ENCODE measurements at places on chromosomes 3 and 15. TPM values are rescaled to one million over a fixed set of nuclear protein-coding genes. Genes with fewer than 3 reads are reported as not detected.

DNA sequence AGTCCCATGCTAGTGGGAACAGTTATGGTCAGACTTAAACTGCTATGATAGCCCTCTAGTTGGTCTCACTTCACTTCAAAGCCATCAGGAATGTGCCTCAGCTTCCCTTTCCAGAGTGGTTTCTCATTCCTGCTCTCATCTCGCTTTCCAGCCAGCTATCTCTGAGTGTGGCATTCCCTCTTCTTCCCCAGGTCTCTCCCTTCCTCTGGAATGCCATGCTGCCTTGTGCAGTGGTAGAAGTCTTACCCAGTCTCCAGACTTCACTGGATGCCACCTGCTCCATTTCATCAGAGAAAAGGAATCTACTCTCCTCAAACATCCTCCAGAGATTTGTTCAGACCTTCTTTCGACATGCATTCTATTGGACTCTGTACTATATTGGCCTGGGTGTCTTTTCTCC is 83.0 kb downstream of the AGBL1 start:
- H3K4me3 ChIP-seq = no peak overlapping the region
- no peaks in the 10 kb centered on the region for H3K27me3 ChIP-seq
- no peak for DNase-seq
- H3K4me1 ChIP-seq = peaks cover 14% of the 10 kb centered on the region
- H3K36me3 ChIP-seq = no peaks in the 10 kb centered on the region
- H3K27ac ChIP-seq = no peak overlapping the region

LRRC57 gene
- total RNA-seq = 24.7 TPM

DNA sequence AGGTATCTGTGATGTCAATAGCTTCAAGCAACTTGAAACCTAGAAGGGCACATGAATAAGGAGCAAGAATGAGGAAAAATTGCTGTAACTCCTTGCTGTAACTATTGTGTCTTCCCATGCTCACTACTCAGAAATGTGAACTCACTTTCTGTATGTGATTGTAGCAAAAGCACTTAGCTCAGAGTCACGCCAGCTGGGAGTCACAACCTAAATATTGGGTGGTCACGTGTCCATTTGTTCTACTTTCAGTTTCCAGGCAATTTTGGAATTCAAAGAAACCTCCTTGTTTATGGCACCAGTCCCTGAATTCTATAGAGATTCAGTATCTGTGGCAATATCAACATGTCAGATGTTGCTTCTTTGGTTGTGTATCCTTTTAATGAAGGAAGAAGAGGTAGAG is 241.6 kb upstream of the AZI2 start:
- peak; percentile 30 for DNase-seq
- peaks cover 17% of the 10 kb centered on the region for H3K4me1 ChIP-seq
- no peaks in the 10 kb centered on the region for H3K36me3 ChIP-seq
- peak overlapping the region; percentile 39 for H3K4me3 ChIP-seq
- no peaks in the 10 kb centered on the region for H3K27me3 ChIP-seq
- peak overlapping the region; percentile 46 for H3K27ac ChIP-seq

GRCh38 chr3:13235079-13235478 is 161.8 kb upstream of the IQSEC1 start:
- H3K27ac ChIP-seq = no peak overlapping the region
- peaks cover 40% of the 10 kb centered on the region for H3K27me3 ChIP-seq
- H3K36me3 ChIP-seq = no peaks in the 10 kb centered on the region
- no peak overlapping the region for H3K4me3 ChIP-seq
- H3K4me1 ChIP-seq = no peaks in the 10 kb centered on the region
- DNase-seq = no peak

NDUFB5 gene
- total RNA-seq = 88.2 TPM

LRRIQ4 gene
- not detected for total RNA-seq

DNA sequence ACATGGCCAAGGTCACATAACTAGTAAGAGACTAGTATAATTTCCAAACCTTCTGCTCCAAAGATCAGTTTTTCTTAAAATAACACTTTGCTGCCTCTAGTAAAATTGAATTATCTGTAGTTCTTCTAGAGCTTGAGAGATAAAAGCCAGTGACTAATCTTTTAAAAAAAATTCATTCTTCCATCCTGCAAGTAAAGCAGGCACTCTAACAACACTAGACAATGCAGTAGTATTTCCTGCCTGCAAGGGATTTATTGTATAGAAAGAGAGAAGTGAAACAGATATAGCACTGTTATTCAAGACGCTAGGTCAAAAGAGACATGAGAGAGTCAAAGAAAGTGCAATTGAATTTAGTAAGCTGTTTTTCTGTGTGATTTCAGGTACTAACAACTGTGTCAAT is 159.5 kb upstream of the TBC1D5 start:
- no peak overlapping the region for H3K4me3 ChIP-seq
- no peak for DNase-seq
- no peaks in the 10 kb centered on the region for H3K27me3 ChIP-seq
- no peaks in the 10 kb centered on the region for H3K36me3 ChIP-seq
- no peak overlapping the region for H3K27ac ChIP-seq
- H3K4me1 ChIP-seq = no peaks in the 10 kb centered on the region
